NCI-H460 (cell line): ENCODE measurements at places on chromosomes 12 and 14. TPM values are rescaled to one million over a fixed set of nuclear protein-coding genes. Genes with fewer than 3 reads are reported as not detected.

Gene FLVCR2
- 0.23 and 0.62 TPM in 2 replicates for total RNA-seq

Gene CLEC2A
- total RNA-seq, result not detected in 2 replicates

Gene GPR84
- total RNA-seq, result not detected in 2 replicates

Gene KRT71
- total RNA-seq, result not detected in 2 replicates

Gene TSHR
- 0.06 TPM in 1 of 2 replicates, not detected in the other for total RNA-seq

Gene SIRT4
- total RNA-seq, result 0.97 and 1.7 TPM in 2 replicates

Gene PLA2G1B
- total RNA-seq, result not detected in 2 replicates

Gene APOLD1
- total RNA-seq, result 0.42 and 1.4 TPM in 2 replicates

Gene CCDC177
- not detected in 2 replicates for total RNA-seq

Gene KCNH5
- 3.5 and 4.1 TPM in 2 replicates for total RNA-seq

Gene LBHD2
- total RNA-seq, result not detected in 2 replicates
